Pulmonary artery endothelial cell (primary cell): ENCODE measurements at places on chromosomes 12 and 14. TPM values are rescaled to one million over a fixed set of nuclear protein-coding genes. Genes with fewer than 3 reads are reported as not detected.

Gene SLC25A47
- 0.04 TPM in 1 of 2 replicates, not detected in the other for total RNA-seq

Gene KLHDC1
- 1.2 and 2.0 TPM in 2 replicates for total RNA-seq

Gene ZFP36L1
- total RNA-seq = 15.4 and 27.7 TPM in 2 replicates

Gene ADAM20
- 0.26 and 0.46 TPM in 2 replicates for total RNA-seq

Gene NFYB
- 17.6 and 24.7 TPM in 2 replicates for total RNA-seq
